ENCODE measurements at places on chromosomes 4 and X. TPM values are rescaled to one million over a fixed set of nuclear protein-coding genes. Genes with fewer than 3 reads are reported as not detected.

DNA sequence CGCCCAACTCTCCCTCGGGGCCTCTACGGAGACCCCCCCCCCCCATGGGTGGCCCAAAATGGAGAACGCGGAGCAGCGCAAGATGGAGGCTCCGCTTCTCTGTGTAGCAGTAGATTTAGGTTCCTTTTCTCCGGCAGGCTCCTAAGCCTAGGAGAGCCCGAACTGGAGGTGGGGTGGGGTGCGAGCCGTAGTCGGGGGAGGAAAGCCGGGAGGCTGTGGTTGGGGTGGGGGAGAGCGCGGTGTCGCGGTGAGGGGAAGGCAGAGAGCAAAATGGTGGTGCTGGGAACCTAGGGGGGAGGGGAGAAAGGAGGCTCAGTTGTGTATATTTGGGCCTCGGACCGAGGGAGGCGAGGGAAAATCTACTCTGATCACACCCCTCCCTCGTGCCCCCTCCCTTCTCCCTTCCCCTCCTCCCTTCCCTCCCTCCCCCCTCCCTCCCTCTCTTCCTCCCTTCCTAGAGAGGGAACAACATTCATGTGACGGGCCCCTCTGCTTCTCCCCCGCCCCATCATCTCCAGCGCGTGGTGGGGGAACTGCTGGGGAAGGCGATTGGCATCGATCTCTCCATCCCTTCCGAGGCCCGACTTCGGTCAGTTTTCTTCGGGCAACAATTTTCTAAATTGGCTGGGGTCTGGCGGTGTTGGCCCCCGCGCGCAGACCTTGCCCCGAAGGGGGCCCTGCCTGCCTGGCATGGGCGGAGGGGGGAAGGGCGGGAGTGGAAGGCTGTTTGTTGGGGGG is at the start of gene STAG2:
Gene STAG2, plus strand, starts transcription at position 439 of the 738 bp plus-strand sequence. CDS start 60,922 bp downstream, outside the sequence.
- peaks cover 6% of the 10 kb centered on the region for H3K4me1 ChIP-seq
- H3K4me3 ChIP-seq, result peak within 1 kb of the TSS; percentile 69
- DNase-seq, result peak; percentile 76
- H3K27ac ChIP-seq, result peak within 1 kb of the TSS; percentile 98
- no peaks in the 10 kb centered on the region for H3K27me3 ChIP-seq

DNA sequence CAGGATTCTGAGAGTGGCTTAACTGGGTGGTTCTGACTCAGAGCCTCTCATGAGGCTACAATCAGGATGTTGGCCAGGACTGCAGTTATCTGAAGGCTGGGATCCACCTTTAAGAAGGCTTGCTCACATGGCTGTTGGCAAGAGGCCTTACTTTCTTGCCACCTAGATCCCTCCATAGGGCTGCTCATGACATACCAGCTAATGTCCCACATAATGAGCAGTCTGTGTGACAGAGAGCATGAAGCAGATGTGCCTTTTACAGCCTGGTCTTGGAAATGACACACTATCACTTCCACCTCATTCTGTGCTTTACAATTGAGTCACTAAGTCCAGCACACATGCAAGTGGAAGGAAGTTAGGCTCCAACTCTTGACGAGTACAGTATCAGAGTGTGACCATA is 4.3 kb upstream of the RBM3 start:
- no peaks in the 10 kb centered on the region for H3K36me3 ChIP-seq
- no peaks in the 10 kb centered on the region for H3K27me3 ChIP-seq
- H3K4me3 ChIP-seq, result no peak overlapping the region
- no peaks in the 10 kb centered on the region for H3K4me1 ChIP-seq
- no peak for DNase-seq

DNA sequence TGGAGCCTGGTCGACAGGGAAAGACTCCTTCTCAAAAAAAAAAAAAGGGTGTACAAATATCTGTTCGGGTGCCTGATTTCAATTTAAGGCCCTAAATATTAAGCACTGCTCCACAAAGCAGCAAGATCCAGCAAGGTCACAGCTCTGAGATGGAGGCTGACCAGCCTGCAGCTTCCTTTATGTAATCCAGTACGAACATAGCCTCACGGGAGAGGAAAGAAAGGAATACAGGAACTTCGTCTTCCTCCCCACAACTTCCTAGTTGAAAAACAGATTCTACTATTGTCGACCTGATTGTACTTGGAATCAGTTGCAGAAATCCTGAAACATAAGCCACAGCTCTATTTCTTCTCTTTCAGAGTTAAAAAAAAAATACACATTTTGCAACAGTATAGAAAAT is 53.5 kb upstream of the TBC1D9 start:
- H3K4me1 ChIP-seq, result peaks cover 20% of the 10 kb centered on the region
- H3K27me3 ChIP-seq, result no peaks in the 10 kb centered on the region
- no peak overlapping the region for H3K4me3 ChIP-seq
- no peak overlapping the region for H3K27ac ChIP-seq
- H3K36me3 ChIP-seq, result no peaks in the 10 kb centered on the region

DNA sequence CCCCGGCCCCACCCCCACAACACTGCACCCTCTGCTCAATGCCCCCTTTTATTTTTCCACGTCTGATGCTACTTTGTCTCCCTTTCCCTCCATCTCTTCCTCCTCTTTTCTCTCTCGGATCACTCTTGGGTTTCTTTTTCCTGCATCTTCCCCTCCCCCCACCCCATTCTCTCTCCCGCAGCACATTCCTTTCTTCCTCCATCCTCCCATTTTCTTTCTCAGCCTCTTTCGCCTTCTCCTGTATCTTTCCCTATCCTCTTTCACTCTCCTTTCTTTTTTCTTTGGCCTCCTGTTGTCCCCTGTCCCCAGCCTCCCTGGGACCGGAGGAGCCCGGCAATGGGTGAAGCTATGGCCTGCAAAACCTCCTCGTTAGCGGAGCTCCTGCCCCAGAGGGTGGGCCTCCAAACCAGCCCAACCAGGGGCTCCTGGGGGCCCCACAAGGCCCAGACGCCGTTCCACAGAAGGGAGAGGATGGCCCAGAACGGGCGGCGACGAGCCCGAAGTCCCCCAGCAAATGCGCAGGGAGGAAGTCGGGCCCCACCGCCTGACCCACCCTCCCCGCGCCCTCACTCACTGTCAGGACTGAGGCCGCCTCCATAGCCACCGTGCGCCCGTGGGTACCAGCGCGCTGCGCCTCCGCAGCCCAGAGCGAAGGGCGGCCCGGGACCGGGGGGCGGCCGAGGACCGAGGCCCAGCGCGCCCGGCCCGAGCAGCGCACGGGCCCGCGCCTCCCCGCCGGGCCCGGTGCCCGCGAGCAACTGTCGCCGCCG is 807 bp downstream of the HMX1 start:
- H3K27ac ChIP-seq, result no peak overlapping the region
- H3K4me1 ChIP-seq, result no peaks in the 10 kb centered on the region
- no peak overlapping the region for H3K4me3 ChIP-seq
- no peaks in the 10 kb centered on the region for H3K36me3 ChIP-seq

- H3K27me3 ChIP-seq, result no peaks in the 10 kb centered on the region
- DNase-seq, result peak; percentile 67
- H3K36me3 ChIP-seq, result no peaks in the 10 kb centered on the region
- no peaks in the 10 kb centered on the region for H3K4me1 ChIP-seq
- H3K4me3 ChIP-seq, result peak overlapping the region; percentile 64
- H3K27ac ChIP-seq, result peak overlapping the region; percentile 94
Measured at GRCh38 chrX:154515090-154515965, 704 bp downstream of the FAM3A start.

DNA sequence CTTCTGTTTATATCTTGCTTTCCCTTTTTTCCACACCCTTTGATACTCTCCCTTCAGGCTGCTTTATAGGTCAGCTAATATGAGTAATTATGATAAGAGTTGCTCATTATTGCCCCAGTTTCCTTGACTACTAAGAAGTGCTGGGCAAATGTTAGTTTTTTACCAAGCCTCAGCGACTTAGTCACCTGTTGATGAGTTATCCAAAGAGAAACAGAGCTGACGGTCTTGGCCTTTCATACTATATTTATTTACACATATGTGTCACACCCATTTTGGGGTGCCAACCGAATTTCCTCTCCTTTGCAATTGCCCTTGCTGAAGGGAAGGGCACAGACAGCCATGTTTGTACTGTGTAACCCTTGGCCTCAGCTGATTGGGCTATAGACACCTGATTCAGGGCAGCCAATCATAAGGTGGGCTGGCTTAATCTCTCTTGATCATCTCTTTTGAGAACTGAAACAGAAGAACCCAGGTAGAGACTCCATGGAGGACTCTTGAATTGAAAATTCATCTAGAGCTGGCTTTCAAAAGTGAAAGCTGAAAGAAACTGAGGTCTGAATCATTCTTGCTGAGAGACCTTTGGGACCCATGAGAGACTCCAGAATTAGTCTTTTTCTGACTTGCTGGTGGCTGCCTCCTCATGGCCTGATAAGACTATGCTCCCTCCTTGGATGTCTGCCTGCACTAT is 111.7 kb upstream of the RPS6KA3 start:
- DNase-seq, result no peak
- H3K36me3 ChIP-seq, result no peaks in the 10 kb centered on the region
- no peak overlapping the region for H3K27ac ChIP-seq

- no peaks in the 10 kb centered on the region for H3K4me1 ChIP-seq
- no peak overlapping the region for H3K4me3 ChIP-seq
- H3K27ac ChIP-seq, result no peak overlapping the region
- H3K27me3 ChIP-seq, result no peaks in the 10 kb centered on the region
- no peaks in the 10 kb centered on the region for H3K36me3 ChIP-seq
Measured at GRCh38 chrX:132624466-132624865, 135.6 kb upstream of the MBNL3 start.

- H3K27ac ChIP-seq, result no peak overlapping the region
- no peak overlapping the region for H3K4me3 ChIP-seq
- no peaks in the 10 kb centered on the region for H3K36me3 ChIP-seq
Measured at GRCh38 chrX:52341493-52341892, 27.3 kb upstream of the XAGE2 start.

DNA sequence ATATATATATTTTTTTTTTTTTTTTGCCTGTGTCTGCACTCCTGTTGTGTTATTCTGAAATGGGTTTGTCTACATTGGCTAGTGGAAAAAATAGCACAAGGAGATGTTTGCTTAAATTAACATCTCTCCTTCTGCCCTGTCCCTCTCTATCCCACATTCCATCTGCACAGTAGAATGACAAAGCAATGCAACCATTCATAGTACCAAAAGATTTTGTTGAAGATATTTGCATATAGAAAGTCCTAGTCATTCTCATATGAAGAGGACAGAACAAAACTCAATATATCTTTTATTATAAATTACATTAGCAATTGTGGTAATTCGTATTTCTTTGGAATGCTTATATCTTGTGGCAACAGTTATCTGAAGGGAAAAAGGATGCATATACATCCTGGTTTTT is 88.3 kb upstream of the AGA start:
- H3K4me3 ChIP-seq, result no peak overlapping the region
- no peaks in the 10 kb centered on the region for H3K36me3 ChIP-seq
- no peak overlapping the region for H3K27ac ChIP-seq
- no peak for DNase-seq
- H3K4me1 ChIP-seq, result no peaks in the 10 kb centered on the region

- DNase-seq, result peak; percentile 69
- H3K4me3 ChIP-seq, result no peak overlapping the region
- no peak overlapping the region for H3K27ac ChIP-seq
Measured at GRCh38 chr4:9143421-9144080, 26.7 kb upstream of the FAM90A26 start.

DNA sequence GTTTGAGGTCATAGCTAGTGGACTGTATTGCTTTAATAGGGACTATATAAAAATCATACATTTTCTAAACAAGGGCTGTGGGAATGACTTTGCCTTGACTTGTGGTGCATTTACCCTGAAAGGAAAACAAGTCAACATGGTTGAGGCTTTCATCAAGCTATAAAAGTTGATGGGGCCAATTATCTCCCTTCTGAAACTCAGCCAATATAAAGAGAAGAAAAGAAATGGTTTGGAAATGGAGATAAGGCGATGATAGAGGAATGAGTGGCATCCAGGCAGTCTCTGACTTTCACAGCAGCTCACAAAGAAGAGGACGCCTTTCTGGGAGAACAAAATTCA is 118.7 kb downstream of the SMARCA1 start:
- no peak for DNase-seq
- no peak overlapping the region for H3K27ac ChIP-seq
- H3K4me1 ChIP-seq, result no peaks in the 10 kb centered on the region
- no peak overlapping the region for H3K4me3 ChIP-seq
- H3K36me3 ChIP-seq, result no peaks in the 10 kb centered on the region
- H3K27me3 ChIP-seq, result no peaks in the 10 kb centered on the region

DNA sequence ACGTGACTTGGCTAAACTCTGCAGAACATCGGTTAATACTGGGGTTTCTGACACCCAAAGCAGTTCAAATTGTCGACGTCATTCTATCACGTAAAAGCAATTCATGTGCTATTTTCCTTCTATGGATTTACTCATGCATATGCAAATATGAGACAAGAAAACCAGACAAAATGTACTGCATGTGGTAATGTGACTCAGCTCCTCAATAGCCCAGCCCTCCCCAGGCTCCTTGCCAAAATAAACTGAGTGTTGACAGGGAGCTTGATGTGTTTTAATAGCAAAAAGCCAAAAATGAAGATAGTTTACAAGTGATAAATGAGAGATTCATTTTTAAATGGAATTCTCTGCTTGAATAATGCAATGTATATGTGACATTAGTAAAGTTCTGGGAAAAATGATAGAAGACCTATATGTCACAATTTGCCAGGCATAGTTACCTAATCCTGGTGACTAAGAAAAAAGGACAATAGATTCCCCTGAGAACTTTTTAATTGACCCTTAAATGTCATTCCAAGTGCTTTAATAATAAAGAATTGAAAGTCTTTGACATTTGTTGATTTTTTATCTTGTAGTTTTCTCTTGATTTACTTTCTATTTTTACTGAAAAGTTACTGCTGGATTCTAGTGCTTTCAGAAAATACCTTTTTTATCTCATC is 1700.6 kb upstream of the TENM3 start:
- no peak overlapping the region for H3K4me3 ChIP-seq
- no peaks in the 10 kb centered on the region for H3K27me3 ChIP-seq
- no peak for DNase-seq
- H3K27ac ChIP-seq, result no peak overlapping the region

- no peak for DNase-seq
- no peaks in the 10 kb centered on the region for H3K27me3 ChIP-seq
- H3K4me3 ChIP-seq, result no peak overlapping the region
- no peaks in the 10 kb centered on the region for H3K4me1 ChIP-seq
- no peak overlapping the region for H3K27ac ChIP-seq
Measured at GRCh38 chr4:173211222-173211621, 42.6 kb downstream of the GALNT7 start.

- H3K4me1 ChIP-seq, result no peaks in the 10 kb centered on the region
- H3K36me3 ChIP-seq, result no peaks in the 10 kb centered on the region
- H3K27me3 ChIP-seq, result no peaks in the 10 kb centered on the region
- H3K27ac ChIP-seq, result no peak overlapping the region
Measured at GRCh38 chrX:37686369-37686995, 891 bp downstream of the XK start.

DNA sequence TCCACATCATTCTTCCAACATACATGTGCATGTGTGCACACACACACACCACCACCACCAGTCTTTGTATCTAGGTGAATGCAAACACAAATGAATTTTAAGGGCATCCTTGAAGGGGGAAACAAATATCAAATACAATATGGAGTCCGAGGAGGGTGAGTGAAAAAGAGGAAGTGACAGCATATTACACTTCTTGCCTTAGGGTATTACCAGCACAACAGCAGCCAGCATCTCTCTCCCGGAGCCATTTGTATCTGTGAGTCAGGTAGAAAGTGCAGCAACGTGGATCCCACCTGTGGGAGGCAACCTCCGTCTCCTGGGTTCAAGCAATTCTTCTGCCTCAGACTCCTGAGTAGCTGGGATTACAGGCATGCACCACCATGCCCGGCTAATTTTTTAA is 483.2 kb downstream of the SMARCA1 start:
- H3K27me3 ChIP-seq, result no peaks in the 10 kb centered on the region
- H3K4me3 ChIP-seq, result no peak overlapping the region
- H3K36me3 ChIP-seq, result no peaks in the 10 kb centered on the region
- H3K4me1 ChIP-seq, result no peaks in the 10 kb centered on the region
- H3K27ac ChIP-seq, result no peak overlapping the region
- no peak for DNase-seq

The EXOC1L gene
- not detected for total RNA-seq

The SERPINA7 gene
- total RNA-seq, result not detected

The SPANXD gene
- total RNA-seq, result not detected

The KCND1 gene
- 1.2 TPM for total RNA-seq

The CXCL3 gene
- total RNA-seq, result 9.7 TPM

The F8A2 gene
- total RNA-seq, result not detected

The GLRB gene
- 6.5 TPM for total RNA-seq

The NMU gene
- 2.1 TPM for total RNA-seq
